ENCODE measurements at places on chromosomes 4 and X.

DNA sequence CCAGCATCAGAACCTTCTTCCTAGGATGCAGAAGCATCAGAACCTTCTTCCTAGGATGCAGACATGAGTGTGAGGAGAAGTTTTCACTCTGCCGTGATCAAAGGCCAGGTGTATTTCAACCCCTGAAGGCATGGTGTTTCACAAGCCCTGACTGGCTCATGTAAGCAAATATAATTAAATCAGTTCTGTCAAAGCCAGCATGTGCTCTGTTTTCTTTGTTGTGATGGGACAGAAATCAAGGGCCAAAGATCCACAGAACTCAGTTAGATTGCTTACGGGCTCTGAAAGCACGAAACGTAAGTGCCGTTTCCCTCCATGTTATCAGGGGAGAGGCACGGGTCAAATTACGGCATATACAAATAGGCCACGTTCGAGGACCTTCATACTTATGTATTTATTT is 32.0 kb upstream of the CLDN24 start:
- DNase-seq, result no peak

DNA sequence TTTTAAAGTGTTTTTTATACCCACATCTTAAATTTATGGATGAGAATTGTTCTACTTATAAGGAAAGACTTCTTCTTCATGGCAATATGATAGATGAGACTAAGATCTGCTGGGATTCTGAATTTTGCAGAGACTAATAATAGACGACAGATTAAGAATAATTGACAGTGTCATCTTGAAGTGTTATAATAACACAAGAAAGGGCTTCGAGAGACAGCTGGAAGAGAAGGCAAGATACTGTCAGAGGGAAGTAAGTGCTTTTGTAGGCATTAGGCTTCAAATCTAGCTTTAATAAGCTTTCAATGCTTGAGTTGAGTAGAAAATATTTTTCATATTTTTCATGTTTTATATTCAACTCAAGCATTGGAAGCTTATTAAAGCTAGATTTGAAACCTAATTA is 797.6 kb upstream of the PABPC4L start:
- no peak for DNase-seq

DNA sequence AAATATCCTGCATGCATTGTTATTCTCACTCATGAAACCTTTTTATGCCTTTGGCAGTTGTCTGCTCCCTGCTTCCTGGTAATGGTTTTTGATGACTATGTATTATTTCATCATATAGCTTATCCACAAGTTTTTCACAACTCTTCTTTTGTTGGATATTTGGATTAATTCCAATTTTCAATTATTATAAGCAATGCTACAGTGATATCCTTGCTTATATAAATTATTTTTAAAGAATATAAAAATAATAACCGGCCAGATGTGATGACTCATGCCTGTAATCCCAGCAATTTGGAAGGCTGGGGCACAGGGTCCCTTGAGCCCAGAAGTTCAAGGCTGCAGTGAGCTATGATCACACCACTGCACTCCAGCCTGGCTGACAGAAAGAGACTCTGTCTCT is 47.0 kb downstream of the ASIC5 start:
- no peak for DNase-seq

- DNase-seq, result no peak
These were observed 14.1 kb downstream of the HTRA3 start for GRCh38 chr4:8283631-8284121.

- DNase-seq, result no peak
These were observed 251.6 kb downstream of the CBR4 start for GRCh38 chr4:168758351-168758876.

DNA sequence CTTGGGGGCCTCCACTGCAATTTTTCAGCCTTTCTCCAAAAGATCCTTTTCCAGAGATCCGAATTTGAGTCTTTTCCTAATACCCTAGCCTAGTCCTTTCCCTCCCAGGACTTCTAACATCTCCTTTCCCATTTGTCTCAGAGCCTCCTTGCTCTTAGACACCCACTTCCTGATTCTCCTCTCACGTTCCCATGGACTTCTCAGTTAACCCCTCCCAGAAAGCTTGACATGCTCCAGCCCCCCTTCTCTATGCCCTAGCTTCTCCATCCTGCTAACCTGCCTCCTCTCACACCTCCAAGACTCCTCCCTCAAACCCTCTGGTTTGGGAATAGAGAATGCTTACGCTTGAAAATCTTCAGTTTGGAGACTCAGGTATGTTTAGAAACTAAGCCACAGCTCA is 2.5 kb downstream of the UBA1 start:
- no peak for DNase-seq

- no peak for DNase-seq
These were observed 37.7 kb upstream of the SLC16A2 start for GRCh38 chrX:74383611-74384010.

- DNase-seq, result no peak
These were observed 77.1 kb downstream of the GEMIN8 start for GRCh38 chrX:13952581-13952980.

- DNase-seq, result no peak
These were observed 240.5 kb upstream of the HS3ST1 start for GRCh38 chr4:11669156-11669555.

- no peak for DNase-seq
These were observed 1381.5 kb upstream of the ADGRL3 start for GRCh38 chr4:59818656-59819055.

DNA sequence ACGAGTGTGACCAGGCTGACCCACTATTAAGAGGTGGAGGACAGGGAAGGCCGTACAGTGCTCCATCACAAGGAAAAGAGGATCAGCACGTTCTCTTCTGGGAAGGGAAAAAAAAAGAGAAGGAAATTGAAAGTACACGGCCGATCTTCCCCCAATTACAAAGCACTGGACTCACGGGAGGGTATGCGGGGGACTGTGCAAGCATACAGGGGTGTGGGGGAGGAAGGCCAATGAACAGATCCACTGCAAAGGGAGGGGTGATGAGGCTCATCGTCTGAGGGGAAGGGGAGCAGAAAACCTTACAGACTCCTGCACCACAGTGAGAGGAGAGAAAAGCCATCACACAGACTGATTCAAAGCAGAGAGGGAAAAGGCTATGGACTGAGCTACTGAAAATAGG is 1.1 kb downstream of the ELK1 start:
- DNase-seq, result no peak

GRCh38 chr4:182778222-182778982 is 138.8 kb downstream of the DCTD start:
- DNase-seq, result no peak

- DNase-seq, result no peak
These were observed 44.8 kb downstream of the PJA1 start for GRCh38 chrX:69120476-69120875.

DNA sequence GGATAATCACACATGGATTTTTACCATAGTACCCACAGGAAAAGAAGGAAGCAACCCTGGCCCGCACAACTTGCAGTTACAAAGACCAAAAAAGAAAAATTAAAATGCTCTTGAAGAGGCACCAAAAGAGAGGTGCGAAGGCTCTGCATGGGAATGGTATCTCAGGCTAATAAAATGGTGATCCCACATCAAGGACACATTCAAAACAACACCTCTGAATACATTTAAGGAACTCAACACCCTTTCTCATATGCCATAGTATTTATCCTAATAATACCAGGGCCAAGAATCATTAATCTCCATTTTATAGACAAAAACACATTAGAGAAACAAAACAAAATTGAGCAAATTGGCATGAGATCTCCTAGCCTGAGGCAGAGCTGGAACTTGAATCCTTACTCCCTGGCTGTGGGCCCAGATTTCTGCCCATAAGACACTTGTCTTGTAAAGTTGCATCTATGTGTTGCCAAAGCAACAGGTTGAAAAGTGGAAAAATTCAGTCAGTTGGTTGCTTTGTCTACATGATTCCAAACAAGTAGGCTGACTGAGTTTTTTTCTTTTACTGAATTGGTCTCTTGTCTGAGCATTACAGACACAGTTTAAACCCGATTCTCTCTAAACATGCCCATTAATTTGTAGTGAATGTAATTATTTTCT is 33.5 kb downstream of the GUCY2F start:
- DNase-seq, result no peak

DNA sequence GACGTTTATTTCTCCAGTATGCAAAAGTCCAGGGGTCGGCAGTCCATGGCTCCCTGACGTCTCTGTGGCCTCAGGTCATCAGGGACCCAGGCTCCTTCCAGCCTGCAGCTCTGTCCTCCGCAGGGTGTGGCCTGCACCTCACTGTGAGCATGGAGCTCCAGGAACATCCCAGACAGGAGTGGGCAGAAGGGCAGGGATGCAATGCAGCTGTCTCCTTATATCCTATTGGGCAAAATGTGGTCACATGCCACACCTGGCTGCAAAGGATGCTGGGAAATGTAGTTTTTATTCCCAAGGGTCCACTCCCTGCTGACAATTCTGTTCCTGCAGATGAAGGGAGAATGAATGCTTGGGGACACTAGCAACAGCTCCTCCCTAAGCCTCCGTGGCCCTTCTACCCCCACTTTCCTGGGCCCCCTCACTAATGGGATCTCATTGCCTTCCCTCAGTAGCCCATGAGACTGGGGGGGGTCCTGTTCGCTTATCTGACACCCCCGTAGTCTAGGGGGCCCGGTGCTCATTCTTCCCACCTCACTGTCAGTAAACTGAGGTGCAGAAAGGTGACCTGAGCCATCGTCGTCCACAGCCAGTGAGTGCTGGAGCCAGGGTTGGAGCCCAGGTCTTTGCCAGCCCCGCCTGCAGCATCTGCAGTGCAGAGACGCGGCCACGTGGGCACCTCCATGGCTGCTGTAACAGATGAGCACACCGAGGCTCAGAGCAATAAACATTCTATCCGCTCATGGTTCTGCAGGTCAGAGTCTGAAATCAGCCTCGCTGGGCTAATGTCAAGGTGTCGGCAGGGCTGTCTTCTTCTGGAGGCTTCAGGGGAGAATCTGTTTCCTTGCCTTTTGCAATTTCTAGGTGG is 5.9 kb upstream of the GRPEL1 start:
- DNase-seq, result no peak

DNA sequence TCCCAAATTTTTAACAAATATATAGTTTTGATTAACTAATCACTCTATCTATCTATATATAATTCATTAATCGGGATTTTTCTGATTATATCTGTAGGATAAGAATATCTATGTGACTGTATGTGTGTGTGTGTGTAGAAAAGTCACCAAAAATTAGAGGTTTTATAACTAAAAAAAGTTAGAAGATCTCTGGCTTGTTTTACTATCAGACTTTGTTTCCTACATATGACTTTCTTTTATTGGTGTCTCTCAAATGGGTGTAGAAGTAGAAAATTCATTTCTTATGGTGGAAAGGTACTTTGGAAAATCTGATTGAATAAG is 26.7 kb upstream of the TMPRSS11D start:
- DNase-seq, result no peak

DNA sequence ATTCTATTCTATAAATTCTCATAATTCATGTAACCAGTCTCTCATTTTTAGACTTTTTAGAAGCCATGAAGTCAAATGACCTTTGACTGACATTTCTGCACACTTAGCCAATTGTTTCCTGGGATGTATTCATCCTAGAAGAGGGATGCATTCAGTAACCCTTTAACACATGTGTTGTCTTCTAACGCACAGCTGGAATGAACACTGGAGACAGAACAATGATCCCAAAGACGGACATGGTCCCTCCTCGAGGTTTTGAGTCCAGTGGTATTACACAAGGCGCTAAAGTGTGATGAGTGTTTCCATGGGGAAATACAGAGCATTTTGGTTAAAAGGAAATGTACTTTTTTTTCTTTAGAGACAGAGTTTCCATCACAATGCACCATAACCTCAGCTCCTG is 39.8 kb upstream of the CLDN24 start:
- no peak for DNase-seq

GRCh38 chr4:7744142-7744804 is 195.4 kb downstream of the AFAP1 start:
- no peak for DNase-seq

DNA sequence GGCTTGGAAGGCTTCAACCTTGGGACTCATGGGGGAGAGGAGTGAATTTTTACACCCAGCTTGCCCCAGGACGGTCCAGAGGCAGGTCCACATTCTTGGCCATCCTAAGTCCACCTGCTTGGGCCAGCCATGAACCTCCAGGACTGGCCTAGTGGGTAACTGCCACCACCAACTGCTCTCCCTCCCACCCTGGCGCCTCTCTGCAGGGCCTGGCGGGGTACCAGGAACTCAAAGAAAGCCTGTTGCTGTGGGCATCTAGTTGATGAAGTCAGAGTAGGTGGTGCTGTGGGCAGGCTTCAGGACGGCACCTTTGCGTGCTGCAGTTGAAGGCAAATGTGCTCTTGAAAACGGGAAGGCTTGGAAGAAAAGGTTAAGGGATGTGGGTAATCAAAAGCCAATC is 12.0 kb downstream of the BCOR start:
- no peak for DNase-seq

GRCh38 chrX:147183161-147183560 is 368.6 kb upstream of the CXorf51A start:
- DNase-seq, result no peak

- no peak for DNase-seq
These were observed 50.4 kb downstream of the RTL9 start for GRCh38 chrX:110408949-110409588.

DNA sequence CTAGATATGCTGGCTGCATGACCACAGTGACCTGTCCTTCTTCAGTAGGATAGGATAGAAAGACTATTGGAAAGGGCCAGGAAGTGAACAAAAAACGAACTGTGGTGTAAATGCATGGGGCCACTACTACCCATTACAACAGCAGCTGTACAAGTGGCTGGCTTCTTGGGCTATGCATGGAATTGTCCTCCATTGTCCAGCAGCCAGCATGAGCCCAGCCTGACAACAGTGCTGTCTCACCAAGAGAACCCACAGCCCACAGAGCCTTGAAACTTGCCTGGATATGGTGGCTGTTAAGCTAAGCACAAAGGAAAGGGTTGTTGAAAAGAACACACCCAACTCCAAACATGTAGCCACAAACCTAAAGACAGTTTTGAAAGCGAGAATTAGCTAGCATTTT is 330.2 kb upstream of the F9 start:
- DNase-seq, result no peak

- DNase-seq, result no peak
These were observed 10.9 kb upstream of the CPLX1 start for GRCh38 chr4:836750-837301.

DNA sequence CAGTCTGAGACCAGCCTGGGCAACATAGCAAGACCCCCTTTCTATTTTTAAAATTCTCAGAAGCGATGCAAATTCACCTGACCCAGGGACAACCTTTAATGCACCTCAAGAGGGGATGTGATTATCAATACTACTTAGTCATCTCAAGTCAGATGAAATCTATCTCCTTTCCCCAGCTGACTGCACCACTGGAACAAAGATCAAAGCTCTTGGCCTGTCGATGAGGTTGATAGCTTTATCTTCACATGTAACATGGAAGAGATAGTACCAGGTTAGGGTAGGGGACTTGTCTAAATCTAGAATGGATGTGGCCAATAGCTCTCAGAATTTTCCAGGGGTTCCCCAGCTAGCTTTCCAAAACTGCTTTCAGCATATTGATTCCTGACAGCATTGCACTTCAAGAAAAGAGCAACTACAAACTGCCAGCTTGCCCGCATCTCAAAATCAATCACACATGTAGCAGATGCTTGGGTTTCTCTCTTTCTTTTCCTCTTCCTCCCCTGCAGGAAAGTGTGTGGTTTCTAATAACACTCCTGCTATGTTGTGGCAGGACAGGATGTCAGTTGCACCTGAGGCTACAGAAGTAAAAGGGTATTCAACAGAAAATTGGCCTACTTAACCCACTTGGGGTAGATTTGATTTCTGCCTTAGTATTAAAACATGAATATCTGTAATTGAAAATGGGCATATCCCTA is 12.2 kb upstream of the TMEM164 start:
- DNase-seq, result no peak

- no peak for DNase-seq
These were observed 598.2 kb upstream of the BOD1L1 start for GRCh38 chr4:14225688-14226207.

All from thoracic aorta (tissue), 2 donors.